Brain (organoid and tissue), 16 donors: ENCODE measurements at places on chromosomes 4 and X. TPM values are rescaled to one million over a fixed set of nuclear protein-coding genes. Genes with fewer than 3 reads are reported as not detected.

DNA sequence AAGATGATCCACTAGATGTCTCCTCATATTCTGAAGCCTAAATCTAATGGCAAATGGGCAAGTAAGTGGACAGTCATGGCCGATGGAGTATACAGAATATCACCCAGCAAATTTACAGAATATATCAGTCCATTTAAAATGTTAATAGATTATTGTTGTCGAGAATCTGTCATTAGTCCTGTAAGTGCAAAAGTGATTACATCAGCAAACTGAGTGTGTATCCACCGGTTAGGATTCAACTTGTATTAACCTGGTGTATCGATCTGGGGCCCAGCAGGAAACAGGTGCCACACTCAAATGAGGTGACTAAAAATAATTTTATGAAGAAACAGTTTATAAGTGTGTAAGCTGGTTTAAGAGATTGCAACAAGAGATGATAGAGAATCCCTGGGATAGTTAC lies 367.9 kb upstream of the FAM47C start:
- DNase-seq = no peak

DNA sequence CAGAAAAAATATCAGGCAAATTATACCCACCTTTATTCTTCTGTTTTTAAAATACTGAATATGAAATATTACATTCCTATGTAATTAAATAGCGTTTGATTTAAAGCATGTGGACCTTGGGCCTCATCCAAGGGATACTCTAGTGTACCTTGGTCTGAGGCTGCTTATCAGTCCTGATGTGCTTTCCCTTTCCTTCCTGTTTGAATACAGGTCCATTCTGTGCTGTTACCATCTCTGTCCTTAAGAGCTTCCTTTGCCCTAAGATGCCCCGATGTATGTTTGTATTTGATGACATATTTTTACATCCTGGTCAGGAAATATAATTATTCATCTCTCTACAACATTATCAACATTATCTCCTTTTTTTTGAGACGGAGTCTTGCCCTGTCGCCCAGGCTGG lies 24.1 kb downstream of the FAT4 start:
- DNase-seq = no peak

GRCh38 chr4:3390288-3390811 lies 51.4 kb upstream of the HGFAC start:
- no peak for DNase-seq

GRCh38 chr4:16206301-16206700 lies 20.0 kb downstream of the TAPT1 start:
- DNase-seq = no peak

DNA sequence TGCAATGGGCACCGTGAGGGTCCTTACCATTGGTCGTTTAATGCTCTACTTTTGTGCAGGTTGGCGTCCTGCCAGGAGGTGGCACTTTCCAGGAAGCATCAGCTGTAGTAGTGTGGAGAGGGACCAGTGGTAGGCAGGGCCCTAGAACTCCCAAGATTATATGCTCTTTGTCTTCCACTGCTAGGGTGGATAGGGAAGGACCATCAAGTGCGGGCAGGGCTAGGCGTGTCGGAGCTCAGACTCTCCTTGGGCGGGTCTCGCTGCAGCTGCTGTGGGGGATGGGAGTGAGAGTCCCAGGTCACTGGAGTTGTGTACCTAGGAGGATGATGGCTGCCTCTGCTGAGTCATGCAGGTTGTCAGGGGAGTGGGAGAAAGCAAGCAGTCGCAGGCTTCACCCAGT lies 134.7 kb downstream of the KLF8 start:
- no peak for DNase-seq

DNA sequence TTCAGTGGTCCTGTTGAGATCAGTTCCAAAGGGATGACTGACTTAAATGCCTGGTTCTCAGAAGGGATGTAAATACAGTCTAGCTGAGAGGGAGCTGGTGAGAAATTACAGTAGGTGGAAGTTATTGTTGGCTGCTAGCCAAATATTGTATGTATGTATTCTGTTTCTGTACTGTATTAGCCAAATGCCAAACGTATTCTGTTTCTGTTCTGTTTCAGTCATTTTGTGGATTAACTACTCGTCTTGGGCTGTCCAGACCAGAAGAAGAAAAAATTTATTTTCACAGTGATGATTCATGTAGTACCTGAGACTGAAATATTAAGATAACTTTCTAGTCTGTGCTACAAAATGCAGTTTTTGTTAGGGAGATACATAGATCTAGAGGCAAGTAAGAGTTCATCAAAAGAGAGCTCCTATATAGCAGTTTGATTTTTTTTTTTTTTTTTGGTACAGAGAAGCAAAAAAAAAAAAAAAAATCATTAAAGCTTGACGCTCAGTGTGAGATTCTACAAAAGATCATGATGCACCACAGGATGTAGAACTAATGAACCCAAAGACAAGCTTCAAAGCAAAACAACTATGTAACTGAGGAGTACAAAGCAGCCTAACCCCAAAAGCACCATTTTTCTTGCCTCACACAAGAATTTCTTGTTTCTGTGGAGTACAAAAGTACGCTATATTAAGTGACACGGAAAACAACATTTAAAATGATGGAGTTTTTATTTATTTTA lies 54.8 kb downstream of the CASP6 start:
- DNase-seq = peak; percentile 72

The PPEF2 gene
- polyA plus RNA-seq = not detected

The TEX13B gene
- not detected for polyA plus RNA-seq
